Pulmonary artery endothelial cell (primary cell): ENCODE measurements at places on chromosomes 1 and 21. TPM values are rescaled to one million over a fixed set of nuclear protein-coding genes. Genes with fewer than 3 reads are reported as not detected.

GRCh38 chr1:86760199-86760598 is 55.8 kb downstream of the SH3GLB1 start:
- no peak for DNase-seq

- no peak for DNase-seq
These were observed 110.6 kb upstream of the PLPPR5 start for GRCh38 chr1:99115231-99115630.

Gene FLG2
- not detected in 2 replicates for total RNA-seq

DNA sequence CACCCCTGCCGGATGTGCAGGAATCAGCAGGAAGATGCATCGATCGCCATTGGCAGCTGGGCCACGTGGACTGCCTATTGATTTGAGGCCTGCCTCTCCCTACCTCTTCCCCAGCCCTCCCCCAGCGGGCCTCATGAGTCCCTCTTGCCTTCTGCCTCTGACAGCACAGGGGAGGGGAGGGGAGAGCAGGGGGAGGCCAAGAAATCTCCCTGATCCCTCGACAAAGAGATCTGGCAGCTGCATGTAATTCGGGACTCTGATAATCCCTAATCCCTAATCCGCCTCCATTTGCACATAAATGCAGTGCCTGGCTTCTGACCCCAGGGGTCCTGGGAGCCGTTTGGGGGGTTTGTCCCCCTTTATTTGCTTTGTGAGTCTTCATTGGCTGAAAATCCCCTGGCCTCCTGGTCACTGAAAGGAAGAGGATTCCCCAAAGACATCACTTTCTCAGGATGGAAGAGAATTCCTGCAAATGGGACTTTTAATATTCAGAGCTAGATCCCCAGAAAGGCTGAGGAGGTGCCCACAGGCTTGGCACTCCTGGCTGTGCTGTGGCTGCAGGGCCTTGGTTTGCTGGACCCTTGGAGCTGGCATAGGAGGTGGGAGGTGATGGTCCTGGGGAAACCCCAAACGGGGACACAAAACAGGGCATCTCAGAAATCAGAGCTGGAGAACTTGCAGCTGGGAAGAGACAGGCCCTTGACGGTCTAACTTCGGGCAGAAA is 239.4 kb upstream of the POU3F1 start:
- DNase-seq = no peak

Gene ATAD3B
- total RNA-seq = 23.6 and 32.2 TPM in 2 replicates

DNA sequence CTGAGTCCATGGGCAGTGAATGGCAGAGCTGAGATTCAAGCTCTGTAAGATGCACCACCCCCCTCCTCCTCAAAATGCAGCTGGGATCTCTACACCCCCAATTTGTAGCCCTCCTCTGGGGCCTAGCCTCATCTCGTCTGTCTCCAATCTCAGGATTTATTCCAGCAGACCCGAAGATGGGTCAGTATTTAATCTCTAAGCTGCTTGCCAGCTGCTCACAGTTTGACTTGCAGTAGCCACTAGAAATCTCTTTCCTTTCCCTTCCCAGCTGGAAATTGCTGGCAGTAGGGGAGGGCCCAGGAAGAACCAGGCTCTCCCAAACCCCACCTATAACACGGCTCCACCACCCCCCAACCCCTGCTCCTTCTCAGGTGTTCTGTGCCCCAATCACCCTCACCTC is 1.5 kb downstream of the LACTBL1 start:
- DNase-seq = no peak
